Activated T-helper 17 cell treated with anti-CD3 and anti-CD28 coated beads, Interleukin-2, amount 50 U/mL, for 72 hours (primary cell): ENCODE measurements at places on chromosomes 5 and 9.

GRCh38 chr5:167642779-167643517, 648.5 kb upstream of the WWC1 start:
- ATAC-seq: no peak

DNA sequence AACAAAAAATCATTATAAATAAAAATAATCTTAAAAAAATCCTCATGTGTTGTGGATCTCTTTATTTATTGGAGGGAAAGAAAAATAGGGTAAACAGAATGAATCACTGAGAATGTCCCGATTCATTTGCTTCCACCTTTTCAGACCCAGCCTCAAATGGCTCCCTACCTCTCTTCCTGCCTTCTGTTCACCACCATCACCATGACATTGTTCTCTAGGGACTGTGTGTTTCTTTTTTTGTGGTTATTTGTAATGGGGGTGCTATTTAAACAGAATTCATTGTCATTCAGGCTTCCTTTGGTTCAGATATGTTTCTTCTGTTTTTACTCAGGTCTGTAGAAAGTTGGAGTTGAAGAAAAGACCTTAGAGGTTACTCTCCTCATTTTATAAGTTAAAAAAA, 198.2 kb downstream of the KIF4B start:
- ATAC-seq: no peak

GRCh38 chr5:123976379-123977033, 464.5 kb downstream of the CSNK1G3 start:
- ATAC-seq: no peak

DNA sequence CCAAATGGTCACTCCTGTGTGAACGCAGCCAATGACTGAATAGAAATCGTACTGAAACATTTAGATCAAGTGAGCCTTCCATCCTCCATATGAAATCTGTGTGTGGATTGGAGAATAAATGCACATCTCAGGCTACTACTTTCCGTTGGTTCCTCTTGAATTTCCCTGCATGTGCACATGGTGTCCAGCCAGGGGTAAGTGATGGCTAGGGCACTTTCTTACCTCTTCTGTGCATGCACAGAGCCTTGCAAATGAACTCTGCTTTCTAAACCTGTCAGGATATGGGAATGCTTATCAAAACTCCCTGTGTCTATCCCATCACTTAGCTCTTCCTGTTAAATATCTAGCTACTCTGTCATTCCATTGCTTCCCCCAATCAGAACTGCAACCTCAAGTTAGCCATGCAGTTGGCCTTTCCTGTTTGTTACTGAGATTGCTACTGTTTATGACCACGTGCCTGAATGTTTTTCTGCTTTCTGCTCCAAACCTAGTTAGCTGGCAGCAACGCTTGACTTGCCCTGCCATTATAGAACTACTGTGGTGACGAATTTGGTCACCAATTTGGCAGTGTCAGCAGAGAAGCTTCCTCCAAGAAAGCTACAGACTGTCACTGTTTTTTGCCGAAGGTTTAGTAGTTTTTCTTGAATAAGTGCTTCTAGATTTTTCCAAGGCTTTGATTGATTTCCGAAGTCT, 661.6 kb downstream of the LRRC70 start:
- no peak for ATAC-seq

GRCh38 chr9:131776036-131776435, 36.2 kb upstream of the RAPGEF1 start:
- no peak for ATAC-seq

GRCh38 chr5:54524704-54525103, 7.1 kb downstream of the SNX18 start:
- no peak for ATAC-seq

DNA sequence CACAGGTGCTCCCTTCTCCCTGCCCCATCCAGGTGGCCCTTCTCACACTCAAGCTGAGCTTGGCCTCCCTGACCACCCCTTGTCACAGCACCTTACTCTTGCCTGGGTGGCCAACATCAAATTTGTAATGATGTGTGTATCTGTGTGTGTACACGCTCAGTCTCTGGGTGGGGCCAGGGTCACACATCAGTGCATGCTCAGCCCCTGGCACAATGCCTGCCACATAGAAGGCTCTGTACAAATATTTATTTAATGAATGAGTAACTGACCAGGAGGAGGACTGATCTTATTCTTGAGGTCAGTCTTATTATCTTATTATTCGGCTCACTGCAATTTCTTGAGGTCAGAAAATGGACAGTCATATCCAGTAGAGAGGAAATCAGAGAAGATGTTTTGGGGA, 41.3 kb upstream of the HAND1 start:
- no peak for ATAC-seq

GRCh38 chr9:131262327-131263032, 13.8 kb downstream of the FAM78A start:
- ATAC-seq: no peak
